HuH-7 (cell line): ENCODE measurements at places on chromosomes 7 and 10.

GRCh38 chr10:88809621-88810020, 7.1 kb downstream of the LIPM start:
- DNase-seq, result no peak

- no peak for DNase-seq
These were observed 303.8 kb upstream of the ZMIZ1 start for GRCh38 chr10:78764846-78765430.

DNA sequence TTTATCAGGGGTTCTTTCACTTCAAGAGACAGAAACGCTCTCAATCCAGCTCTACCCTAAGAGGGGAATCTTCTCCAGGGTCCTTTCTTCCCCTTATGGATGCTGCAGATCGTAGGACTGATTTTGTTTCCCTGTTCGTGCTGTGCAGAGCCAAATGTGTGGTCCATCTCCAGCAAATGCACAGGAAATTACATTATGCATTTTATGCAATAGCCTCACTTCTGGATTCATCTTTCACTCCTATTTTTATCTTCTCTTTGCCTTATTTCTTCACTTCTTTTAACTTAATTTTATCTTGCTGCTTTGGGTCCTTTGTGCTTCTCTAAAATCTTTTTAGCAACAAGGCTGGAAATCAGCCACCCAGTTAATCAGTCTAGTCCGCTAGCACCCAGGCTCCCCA, 184.5 kb upstream of the INHBA start:
- DNase-seq, result no peak

DNA sequence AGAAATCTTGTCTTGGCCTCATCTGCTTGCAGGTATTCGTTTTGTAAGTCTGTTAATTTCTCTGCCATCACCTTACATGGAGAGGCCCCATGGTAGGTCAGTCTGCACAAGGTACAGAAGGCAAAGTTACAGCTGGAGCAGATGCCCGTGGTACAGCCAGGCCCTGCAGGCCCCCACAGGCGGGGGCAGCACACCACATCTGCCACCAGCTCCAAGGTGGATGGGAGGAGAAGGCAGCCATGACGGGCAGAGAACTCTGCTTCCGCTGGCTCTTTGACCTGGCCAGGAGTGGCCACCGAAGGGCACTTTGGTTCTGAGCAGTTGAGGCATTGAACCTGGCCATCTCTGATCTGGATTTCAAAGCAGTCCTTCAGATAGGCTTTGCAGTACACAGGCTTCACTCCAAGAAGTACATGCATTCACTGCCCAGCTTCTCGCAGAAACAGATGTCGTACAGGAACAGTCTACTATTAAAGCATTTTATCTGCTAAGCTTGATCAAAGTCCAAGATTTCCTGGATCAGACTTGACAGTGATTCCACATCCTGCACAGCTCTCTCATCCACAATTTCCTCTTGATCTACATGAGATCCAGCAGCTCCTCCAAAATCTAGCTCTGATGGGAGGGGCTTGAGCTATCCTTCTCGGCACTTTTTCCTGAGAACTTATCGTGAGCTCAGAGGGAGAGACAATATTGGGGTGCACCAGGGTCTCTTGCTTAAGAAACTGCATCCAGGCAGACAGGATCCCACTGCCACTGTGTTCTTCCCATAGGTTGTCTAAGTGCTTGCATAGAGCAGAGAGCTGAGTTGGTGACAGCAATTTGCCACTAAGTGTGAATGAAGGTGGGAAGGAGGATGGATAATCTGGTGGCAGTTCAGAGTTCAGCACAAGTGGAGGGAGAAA, 120.7 kb downstream of the TRRAP start:
- DNase-seq, result no peak

DNA sequence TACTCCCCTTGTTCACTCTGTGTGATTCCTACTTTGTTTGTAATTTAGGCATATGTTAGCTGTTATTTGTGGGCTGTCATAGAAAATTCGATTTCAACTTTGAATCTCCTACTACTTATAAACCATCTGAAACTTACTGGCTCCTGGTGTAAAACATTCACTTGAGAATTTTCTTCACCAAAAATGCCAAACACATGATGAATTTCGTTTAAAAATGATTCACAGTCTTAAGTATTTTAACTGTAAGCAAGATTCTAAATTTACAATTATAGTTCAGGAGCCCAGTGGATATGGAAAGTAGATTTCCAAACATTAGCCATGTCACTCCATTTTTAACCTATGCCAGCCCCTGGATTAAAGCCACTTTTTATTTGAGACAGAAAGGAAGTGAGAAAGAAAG, 3.1 kb downstream of the CPED1 start:
- no peak for DNase-seq

DNA sequence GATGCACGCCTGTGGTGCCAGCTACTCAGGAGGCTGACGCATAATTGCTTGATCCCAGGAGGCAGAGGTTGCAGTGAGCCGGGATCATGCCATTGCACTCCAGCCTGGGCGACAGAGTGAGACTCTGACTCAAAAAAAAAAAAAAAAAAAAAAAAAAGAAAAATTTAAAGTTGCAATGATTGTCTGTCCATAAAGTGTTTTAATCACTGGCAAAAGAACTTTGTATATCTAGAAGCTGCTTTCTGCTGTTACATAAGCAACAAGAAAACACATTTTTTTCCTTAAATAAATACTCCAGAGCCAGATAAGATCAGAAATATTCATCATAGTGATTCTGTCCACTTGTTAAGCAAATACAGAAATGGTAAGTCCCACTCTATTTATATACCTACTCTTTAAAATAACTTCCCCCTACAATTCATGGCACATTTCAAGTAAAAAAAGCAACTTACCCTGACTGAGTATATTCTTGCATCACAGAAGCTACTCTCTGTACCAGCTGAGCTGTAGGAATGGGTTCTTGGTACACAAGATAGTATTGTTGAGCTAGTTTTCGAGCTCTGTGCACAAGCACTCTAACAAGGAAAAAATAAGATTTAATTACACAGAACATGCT, 7.6 kb downstream of the PSMA2 start:
- no peak for DNase-seq

- DNase-seq, result no peak
These were observed 188.1 kb downstream of the SDHAF3 start for GRCh38 chr7:97305589-97305988.

DNA sequence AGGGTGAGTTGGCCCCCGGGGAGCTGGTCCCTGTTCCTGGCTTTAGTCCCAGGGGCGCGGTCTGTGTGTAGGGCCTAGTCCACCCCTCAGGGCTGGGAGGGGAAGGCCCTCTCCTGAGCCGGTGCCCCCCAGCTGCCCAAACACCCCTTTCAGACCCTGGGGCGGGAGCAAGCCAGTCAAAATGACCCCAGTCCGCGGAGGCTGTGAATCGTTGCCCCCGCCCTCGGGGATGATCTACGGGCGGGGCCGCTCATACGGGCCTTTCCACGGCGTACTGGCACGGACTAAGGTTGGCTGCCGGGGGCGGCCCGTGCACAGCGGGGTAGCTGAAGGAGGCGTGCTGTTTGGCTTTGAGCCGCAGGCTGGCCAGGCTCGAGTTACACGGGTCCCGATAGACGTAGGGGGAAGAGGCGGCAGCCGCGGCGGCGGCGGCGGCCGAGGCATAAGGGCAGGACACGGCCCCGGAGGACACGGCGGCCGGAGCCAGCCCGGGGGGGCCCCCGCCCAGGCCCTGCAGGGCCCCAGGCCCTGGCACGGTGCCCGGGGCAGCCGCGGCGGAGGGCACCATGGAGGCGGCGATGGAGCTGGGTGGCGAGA, 4.3 kb downstream of the ELOVL3 start:
- DNase-seq, result peak; percentile 65

DNA sequence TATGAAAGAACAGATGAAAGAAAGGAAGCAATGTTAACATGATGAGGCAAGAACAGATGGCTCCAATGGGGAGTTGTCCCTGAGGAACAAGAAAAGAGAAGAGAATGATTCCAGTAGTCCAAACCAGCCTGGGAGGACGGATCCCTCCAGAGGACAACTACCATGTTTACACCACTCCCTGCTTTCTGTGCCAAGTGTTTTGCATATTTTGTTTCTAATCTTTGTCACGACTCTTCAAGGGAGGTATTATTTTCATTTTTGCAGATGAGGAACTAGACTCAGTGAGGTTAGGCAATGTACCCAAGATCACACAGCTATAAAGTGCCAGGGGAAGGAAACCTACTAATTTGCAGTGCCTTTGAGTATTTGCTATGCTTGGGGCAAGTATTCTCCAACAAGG, 116.2 kb downstream of the PARP12 start:
- no peak for DNase-seq

DNA sequence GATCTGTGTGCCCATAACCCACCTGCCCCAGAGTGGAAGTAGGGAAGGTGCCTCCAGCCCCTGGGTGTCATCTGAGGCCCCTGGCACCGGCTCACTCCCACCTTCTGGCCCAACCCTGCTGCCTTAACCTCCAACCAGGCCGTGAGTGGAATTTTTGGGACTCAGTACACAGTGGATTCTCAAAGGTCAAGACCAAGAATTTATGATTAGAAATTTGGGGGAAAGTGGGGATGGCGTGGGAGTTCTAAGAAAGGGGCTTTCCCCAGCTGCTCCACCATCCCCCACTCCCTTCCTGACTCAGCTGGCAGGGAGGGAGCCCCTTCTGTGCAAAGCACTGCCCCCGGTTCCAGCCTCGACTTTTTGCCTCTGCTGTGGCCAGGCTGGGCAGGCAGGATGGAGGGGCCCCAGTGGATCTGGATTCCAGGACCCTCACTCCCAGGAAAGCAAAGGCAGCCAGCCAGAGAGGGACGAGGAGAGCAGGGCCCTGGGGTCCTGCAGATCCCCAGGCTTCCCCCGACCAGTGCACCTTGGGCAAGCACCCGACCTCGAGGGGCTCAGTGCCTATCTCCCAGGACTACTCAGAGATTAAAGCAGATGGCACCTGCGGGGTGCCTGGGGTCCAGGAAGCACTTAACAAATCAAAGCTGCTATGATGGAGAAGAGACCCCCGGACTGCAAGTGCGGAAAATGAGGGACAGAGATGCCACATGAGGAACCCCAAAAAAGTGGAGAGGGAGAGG, 12.8 kb downstream of the SPOCK2 start:
- DNase-seq, result no peak

GRCh38 chr7:12942609-12943008, 255.2 kb downstream of the ARL4A start:
- peak; percentile 27 for DNase-seq

- DNase-seq, result no peak
These were observed 285.5 kb downstream of the TCF7L2 start for GRCh38 chr10:113235508-113235907.

- no peak for DNase-seq
These were observed 177.5 kb downstream of the TWIST1 start for GRCh38 chr7:18939771-18940592.

GRCh38 chr7:65951837-65952578, 30.0 kb downstream of the GUSB start:
- no peak for DNase-seq

DNA sequence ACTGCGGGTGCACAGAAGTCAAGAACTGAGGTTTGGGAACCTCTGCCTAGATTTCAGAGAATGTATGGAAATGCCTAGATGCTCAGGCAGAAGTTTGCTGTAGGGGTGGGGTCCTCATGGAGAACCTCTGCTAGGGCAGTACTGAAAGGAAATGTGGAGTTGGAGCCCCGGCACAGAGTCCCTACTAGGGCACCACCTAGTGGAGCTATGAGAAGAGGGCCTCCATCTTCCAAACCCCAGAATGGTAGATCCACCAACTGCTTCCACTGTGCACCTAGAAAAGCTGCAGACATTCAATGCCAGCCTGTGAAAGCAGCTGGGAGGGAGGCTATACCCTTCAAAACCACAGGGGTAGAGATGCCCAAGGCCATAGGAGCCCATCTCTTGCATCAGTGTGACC, 1336.0 kb upstream of the CELF2 start:
- no peak for DNase-seq

- no peak for DNase-seq
These were observed 9.7 kb downstream of the ABLIM1 start for GRCh38 chr10:114648368-114648767.

DNA sequence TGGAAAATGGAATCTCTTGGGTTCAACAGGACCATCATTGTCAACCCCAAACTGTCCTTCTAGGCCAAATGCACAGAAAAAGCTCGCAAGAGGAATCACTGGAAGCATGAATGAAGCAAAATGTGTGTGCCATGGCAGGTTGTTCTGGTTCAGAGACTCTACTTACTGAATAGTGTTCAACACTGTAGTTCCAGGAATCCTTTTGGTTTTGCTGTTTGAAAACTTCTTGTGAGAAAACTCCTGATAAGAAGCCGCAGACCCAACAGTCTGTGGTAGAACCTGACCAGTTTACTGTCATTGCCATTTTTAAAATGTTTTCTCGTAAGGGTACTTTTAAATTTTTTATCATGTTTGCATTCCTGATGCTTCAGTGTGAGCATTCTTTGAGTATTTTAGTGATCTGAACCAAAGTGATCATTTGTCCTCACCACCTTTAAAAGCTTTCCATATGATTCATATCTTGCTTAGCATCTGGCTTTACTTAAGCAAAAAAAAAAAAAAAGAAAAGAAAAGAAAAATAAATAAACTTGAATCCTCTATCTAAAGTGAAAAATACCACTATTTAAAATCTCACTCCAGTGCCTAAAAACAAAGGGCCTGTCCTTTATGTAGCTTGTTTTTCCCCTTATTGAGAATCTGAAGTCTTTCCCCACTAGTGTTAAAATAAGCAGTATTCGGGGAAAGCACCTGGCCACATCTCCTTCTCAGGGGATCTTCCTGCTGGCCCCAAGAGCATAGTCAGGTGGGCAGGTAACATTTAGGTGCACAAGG, 92.4 kb downstream of the WNT2 start:
- no peak for DNase-seq

DNA sequence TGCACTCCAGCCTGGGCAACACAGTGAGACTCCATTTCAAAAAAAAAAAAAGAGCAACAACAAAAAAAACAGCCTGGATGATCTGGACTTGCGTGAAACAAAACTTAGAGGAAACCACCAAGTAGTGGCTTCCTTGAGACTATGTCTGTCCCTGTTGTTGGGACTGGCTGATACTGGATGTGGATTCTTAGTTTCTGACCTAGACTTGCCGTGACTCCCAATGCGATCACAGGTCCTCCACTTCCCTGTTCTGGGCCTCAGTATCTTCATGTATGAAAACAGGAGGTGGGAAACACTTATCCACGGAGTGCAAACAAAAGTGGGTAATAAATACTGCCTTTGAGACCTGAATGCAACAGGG, 125.7 kb downstream of the PRPF18 start:
- no peak for DNase-seq

DNA sequence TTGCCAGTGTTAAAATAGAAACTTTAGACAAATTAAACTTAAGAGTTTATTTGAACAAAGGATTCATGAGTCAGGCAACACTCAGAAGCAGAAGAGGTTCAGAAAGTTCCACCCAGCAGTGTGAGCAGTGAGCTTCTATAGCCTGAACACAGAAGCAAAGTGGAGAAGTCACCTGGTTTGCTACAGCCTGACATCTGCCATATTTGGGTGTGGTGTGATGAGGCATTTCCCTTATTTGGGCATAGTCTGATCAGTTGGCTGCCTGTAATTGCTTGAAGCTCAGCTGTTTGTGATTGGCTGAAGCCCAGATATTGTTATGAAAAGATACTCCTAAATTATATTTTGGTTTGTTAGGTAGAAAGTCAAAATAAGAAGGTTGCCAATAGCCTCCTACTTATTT, 39.1 kb downstream of the VWC2 start:
- DNase-seq, result no peak

DNA sequence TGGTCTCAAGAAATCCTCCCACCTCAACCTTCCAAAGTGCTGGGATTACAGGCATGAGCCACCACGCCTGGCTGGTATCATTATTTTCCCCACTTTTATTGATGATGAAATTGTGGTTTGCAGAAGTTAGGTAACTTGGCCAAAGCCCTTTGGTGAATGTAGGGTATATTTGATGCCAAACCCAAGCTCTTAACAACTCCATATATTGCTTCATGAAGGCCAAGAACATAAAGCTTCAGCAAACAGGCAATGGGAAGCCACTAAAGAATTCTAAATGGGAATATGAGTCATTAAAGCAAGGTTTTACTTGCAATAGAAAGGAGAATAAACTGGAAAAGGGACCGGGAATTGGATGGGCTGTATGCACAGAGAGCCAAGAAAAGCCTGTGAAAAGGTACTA, 142.7 kb downstream of the KMT2E start:
- no peak for DNase-seq
